Stomach (tissue), 19 donors: ENCODE measurements at places on chromosomes 11 and 22. TPM values are rescaled to one million over a fixed set of nuclear protein-coding genes. Genes with fewer than 3 reads are reported as not detected.

GRCh38 chr11:26651916-26652315 is 69.9 kb downstream of the SLC5A12 start:
- no peak overlapping the region for H3K4me3 ChIP-seq
- H3K36me3 ChIP-seq = no peaks in the 10 kb centered on the region
- H3K27ac ChIP-seq = no peak overlapping the region

DNA sequence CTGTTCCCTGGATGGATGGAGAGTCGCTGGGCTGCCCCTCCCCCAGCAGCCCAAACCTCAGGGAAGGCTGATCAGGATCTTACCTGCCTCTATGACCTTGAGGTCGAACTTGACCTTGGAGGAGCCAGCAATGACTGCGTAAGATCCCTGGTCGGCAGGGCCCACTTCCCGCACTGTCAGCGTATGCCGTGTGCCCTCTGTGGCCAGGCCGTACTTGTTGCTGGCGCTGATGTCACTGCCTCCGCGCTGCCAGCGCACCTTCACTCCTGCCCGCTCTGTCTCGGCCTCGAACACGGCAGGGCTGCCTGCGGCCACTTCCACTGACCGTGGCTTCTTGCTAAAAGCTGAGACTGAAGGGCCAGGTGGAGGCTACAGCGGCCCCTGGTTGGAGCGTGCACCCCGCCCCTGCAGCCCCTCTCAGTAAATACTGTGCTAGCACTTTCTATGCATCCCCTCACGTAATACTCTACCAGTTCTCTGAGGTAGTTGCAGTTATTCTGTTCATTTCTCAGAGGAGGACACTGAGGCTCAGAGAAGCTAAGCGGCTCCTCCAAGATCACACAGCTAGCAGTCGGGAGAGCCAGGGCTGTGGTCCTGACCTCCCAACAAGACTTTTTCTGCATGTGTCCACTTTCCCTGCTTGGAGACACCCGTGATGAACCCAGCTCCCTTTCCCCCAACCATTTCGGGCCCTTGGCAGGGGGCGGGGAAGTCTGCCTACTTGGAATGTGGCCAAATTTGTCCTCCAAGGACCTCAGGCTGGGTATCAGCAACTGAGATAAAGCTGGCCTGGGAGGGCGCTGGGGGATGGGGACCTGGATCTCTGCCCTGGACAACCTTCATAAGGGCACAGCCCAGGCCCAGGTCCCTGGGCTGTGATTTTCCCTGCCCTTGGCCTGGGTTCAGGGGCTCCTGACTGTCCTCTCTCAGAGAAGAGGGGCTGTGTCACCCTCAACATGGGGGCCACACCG is 1.1 kb downstream of the MYBPC3 start:
- peaks cover 23% of the 10 kb centered on the region for H3K4me1 ChIP-seq
- peak; percentile 68 for DNase-seq
- no peaks in the 10 kb centered on the region for H3K27me3 ChIP-seq
- no peak overlapping the region for H3K4me3 ChIP-seq

- H3K4me3 ChIP-seq = no peak overlapping the region
- no peaks in the 10 kb centered on the region for H3K36me3 ChIP-seq
- H3K4me1 ChIP-seq = no peaks in the 10 kb centered on the region
Measured at GRCh38 chr22:47367107-47367690, 604.7 kb downstream of the TBC1D22A start.

The OR8D1 gene
- total RNA-seq = not detected

The OR5A1 gene
- total RNA-seq = not detected

The SCGB2A2 gene
- total RNA-seq = not detected
